ENCODE measurements at places on chromosomes 3 and 15.
A peak's percentile ranks its signal among the peaks of the same experiment; 100 is the strongest.

DNA sequence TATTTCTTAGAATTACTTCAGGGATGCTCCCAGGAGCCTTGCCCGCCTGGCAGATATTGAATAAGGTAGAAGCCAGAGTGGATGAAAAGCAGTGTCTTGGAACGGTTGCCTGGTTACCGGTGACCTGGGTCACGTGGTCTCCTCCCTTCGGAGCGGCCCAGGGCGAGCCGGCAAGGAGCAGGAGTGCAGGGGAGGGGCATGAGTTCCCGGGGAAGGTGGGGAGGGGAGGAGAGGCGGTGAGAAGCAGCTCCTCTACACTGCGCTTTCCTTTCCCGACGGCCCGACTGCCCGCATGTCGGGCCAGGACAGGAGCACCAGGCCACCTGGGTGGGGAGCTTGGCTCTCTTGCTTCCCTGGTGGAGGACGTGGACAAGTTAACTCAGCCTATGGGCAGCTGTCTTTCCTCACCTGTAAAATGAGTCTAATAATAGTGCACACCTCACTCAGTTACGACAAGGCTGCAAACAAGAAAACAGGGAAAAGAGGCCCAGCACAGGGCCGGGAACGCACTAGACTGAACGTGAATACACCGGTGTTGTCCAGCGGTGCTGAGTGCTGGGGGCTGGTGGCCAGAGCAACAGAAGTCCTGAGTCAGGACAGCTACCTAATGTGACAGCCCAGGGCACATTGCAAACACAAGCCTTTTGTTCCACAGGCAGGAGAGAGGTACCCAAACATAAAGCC is 198.3 kb downstream of the ADAMTS9 start:
- DNase-seq: no peak

DNA sequence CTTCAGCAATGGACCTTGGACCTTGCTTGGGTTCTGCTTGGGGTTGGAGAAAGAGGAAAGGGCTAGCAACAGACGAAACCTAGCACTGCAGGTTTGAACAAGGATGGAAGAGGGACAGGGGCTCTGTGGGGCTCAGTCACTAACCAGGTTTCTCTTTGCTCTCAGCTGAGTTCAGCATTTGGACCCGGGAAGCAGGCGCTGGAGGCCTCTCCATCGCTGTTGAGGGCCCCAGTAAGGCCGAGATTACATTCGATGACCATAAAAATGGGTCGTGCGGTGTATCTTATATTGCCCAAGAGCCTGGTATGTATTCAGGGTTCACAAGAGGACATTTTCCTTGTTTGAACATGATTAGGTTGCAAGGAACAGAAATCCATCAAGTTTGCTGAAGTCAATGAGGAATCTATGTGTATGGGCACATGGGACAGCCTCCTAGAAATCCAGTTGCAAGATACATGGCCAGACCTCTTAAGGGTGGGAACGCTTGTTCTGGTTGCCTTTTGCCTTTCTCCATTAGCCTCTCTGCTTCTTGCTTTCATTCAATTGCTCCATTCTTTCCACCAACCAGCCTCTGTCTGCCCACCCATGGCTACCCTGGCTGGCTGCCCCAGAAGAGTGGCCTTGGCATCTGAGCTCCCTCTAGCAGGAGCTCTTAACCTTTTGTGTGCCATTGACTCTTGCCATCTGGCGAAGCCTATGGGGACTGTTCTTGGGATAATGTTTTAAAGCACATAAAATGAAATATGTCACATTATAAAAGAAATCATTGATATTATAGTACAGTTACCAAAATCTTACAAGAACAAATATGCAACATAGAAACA is 55.9 kb downstream of the DNASE1L3 start:
- no peak for DNase-seq

- peak; percentile 54 for DNase-seq
Measured at GRCh38 chr3:187725653-187726370, 19.5 kb downstream of the BCL6 start.

- no peak for DNase-seq
Measured at GRCh38 chr3:53688989-53689388, 157.2 kb downstream of the CHDH start.
